ENCODE measurements at places on chromosomes 7 and 10. TPM values are rescaled to one million over a fixed set of nuclear protein-coding genes. Genes with fewer than 3 reads are reported as not detected.
A peak's percentile ranks its signal among the peaks of the same experiment; 100 is the strongest.

DNA sequence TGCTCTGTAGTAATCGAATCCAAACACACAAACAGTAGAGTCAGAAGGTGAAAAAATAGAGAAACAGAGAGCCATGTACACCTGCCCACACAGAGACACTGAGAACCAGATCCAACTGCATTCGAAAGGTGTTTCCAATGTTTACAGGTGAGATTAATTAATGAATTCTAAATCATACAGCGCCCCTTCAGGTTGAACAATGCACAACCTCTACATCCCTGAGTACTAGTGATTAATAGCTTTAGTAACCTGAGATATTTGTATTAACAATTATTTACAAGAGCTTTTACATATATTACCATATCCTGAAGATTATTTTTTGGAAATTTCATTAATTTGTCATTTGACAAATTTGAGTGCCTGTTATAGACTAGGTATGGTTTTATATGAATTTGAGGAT is 7.6 kb upstream of the MRC1 start:
- no peak for DNase-seq
- H3K4me3 ChIP-seq, result no peak overlapping the region
- no peaks in the 10 kb centered on the region for H3K27me3 ChIP-seq
- no peaks in the 10 kb centered on the region for H3K36me3 ChIP-seq

- H3K36me3 ChIP-seq, result no peaks in the 10 kb centered on the region
- DNase-seq, result peak; percentile 19
- H3K4me3 ChIP-seq, result no peak overlapping the region
- H3K4me1 ChIP-seq, result peaks cover 3% of the 10 kb centered on the region
- H3K27ac ChIP-seq, result no peak overlapping the region
Measured at GRCh38 chr10:49138361-49138891, 4.6 kb upstream of the FAM170B start.

GRCh38 chr10:48694371-48695030 is 9.8 kb downstream of the WDFY4 start:
- no peak for DNase-seq
- H3K27ac ChIP-seq, result no peak overlapping the region
- no peaks in the 10 kb centered on the region for H3K36me3 ChIP-seq
- no peaks in the 10 kb centered on the region for H3K27me3 ChIP-seq
- H3K4me1 ChIP-seq, result no peaks in the 10 kb centered on the region

DNA sequence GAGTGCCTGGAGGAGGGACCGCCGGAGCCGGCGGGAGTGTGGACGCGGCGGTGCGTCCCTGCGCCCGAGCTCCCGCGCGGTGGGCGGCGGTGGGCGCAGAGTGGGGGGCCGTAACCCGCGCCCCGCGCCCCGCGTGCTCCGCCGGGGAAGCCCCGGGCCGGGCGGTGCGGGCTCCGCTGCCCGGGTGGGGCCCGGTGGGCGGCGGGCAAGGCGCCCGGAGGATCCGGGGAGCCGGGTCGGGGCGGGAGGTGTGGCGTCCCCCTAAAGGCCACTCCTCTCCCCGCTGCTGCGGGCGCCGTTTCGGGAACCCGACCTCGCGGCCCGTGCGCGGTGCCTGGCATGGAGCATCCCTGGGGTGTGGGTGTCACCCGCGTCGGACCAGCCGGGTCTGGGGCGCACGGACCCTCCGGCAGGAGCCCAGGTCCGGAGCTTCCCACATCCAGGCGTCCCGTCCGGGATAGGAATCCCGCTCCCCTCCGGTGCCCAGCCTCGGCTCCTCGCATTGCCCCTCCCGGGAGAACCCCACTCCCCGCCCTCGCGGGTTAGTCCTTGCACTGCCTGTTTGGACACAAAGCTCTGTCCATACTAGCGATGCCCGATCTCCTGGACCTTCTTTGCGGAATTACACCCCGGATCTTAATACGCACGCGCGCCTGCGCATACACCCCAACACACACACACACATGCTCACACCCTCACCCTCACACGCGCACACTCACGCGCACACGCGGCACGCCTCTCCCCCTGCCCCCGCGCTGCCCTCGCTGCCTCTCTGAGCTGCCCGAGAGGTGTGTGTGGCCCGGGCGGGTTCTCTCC is 723 bp downstream of the MTURN start:
- H3K4me1 ChIP-seq, result peaks cover 7% of the 10 kb centered on the region
- peak overlapping the region; percentile 79 for H3K4me3 ChIP-seq
- H3K27me3 ChIP-seq, result peaks cover 34% of the 10 kb centered on the region
- no peaks in the 10 kb centered on the region for H3K36me3 ChIP-seq

DNA sequence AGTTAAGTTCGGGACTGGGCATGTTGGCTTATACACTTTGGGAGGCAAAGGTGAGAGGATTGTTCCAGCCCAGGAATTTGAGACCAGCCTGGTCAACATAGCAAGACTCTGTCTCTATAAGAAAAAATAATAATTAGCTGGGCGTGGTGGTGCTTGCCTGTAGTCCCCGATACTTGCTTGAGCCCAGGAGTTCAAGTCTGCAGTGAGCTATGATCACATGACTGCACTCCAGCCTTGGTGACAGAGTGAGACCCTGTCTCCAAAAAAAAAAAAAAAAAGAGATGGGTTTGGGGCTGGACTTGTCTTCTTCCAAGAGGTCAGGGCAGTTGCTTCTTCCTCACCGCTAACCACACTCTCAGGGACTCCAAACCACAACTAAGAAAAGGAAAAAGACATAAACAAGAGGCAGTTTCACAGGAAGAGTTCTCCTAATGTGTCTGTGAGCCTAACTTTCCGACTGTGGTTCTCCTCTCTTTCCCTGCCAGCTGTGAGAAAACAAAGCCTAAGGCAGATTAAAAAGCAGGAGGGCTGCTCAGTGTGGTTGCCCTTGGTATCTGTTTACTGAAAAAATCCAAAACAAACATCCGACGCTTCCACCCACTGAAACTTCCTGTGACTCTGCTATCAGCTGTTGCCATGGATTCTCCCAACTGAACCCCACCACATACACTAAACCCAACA is 2.4 kb upstream of the SERPINE1 start:
- no peaks in the 10 kb centered on the region for H3K36me3 ChIP-seq
- no peak overlapping the region for H3K4me3 ChIP-seq
- H3K4me1 ChIP-seq, result peaks cover 47% of the 10 kb centered on the region

The DPP6 gene
- total RNA-seq, result not detected

The PGAM2 gene
- total RNA-seq, result 0.58 TPM
